ENCODE measurements at places on chromosomes 7 and 10. TPM values are rescaled to one million over a fixed set of nuclear protein-coding genes. Genes with fewer than 3 reads are reported as not detected.

LIPF gene
- total RNA-seq, result not detected

SLC26A5 gene
- 0.46 TPM for total RNA-seq

TMEM270 gene
- total RNA-seq, result not detected

TCF7L2 gene
- total RNA-seq, result 84.0 TPM

ERVW-1 gene
- total RNA-seq, result not detected

OPALIN gene
- not detected for total RNA-seq

GPR15LG gene
- total RNA-seq, result not detected

AGR2 gene
- 0.46 TPM for total RNA-seq

GBX1 gene
- total RNA-seq, result 1.6 TPM

FAM171A1 gene
- 35.1 TPM for total RNA-seq

ASAH2B gene
- 12.2 TPM for total RNA-seq

ICA1 gene
- total RNA-seq, result 64.4 TPM

PILRA gene
- 1.2 TPM for total RNA-seq

COBL gene
- total RNA-seq, result 5.1 TPM

NME8 gene
- not detected for total RNA-seq

A1CF gene
- not detected for total RNA-seq

SRRM3 gene
- 15.2 TPM for total RNA-seq

PPP1R3A gene
- total RNA-seq, result not detected

ENKUR gene
- total RNA-seq, result 16.6 TPM

CCSER2 gene
- total RNA-seq, result 99.2 TPM

GHRHR gene
- 2.8 TPM for total RNA-seq

PTN gene
- total RNA-seq, result 576 TPM

SPDYE5 gene
- not detected for total RNA-seq

SLC26A3 gene
- total RNA-seq, result not detected

AKR1C8 gene
- not detected for total RNA-seq

CSTF2T gene
- 46.6 TPM for total RNA-seq

NPSR1 gene
- 1.8 TPM for total RNA-seq

ARID5B gene
- 27.9 TPM for total RNA-seq

URGCP gene
- total RNA-seq, result 34.8 TPM

EBLN1 gene
- total RNA-seq, result not detected

FAM180A gene
- total RNA-seq, result not detected

PAPOLB gene
- total RNA-seq, result 1.8 TPM

CPED1 gene
- 4.4 TPM for total RNA-seq

PROSER2 gene
- total RNA-seq, result 0.92 TPM

NXPH1 gene
- 94.6 TPM for total RNA-seq

ODAD2 gene
- 5.5 TPM for total RNA-seq

OR6B1 gene
- not detected for total RNA-seq

PLAU gene
- 2.1 TPM for total RNA-seq

LOXL4 gene
- total RNA-seq, result 0.46 TPM

GPR26 gene
- total RNA-seq, result 13.8 TPM

IKZF1 gene
- total RNA-seq, result 3.7 TPM

SH2D4B gene
- 0.23 TPM for total RNA-seq

C10orf62 gene
- total RNA-seq, result 0.23 TPM

GRID1 gene
- 20.1 TPM for total RNA-seq

FBXO24 gene
- not detected for total RNA-seq

ZNF679 gene
- not detected for total RNA-seq

TAS2R16 gene
- not detected for total RNA-seq

CDHR3 gene
- total RNA-seq, result 6.7 TPM

CPA2 gene
- total RNA-seq, result not detected

FAM24B gene
- 6.9 TPM for total RNA-seq

OR9A2 gene
- total RNA-seq, result 0.69 TPM

LFNG gene
- total RNA-seq, result 32.1 TPM

AZGP1 gene
- not detected for total RNA-seq

SLC18A3 gene
- 2.8 TPM for total RNA-seq

ABCB4 gene
- total RNA-seq, result 2.3 TPM

CABCOCO1 gene
- 5.5 TPM for total RNA-seq

KLLN gene
- 1.4 TPM for total RNA-seq

All from diencephalon (tissue), 1 donor.